8988T (cell line): ENCODE measurements at places on chromosomes 2 and 18.
A peak's percentile ranks its signal among the peaks of the same experiment; 100 is the strongest.

- DNase-seq, result no peak
These were observed 2170.5 kb upstream of the PIK3C3 start for GRCh38 chr18:39784541-39784940.

GRCh38 chr2:119486886-119487285, 37.4 kb downstream of the SCTR start:
- DNase-seq, result no peak

DNA sequence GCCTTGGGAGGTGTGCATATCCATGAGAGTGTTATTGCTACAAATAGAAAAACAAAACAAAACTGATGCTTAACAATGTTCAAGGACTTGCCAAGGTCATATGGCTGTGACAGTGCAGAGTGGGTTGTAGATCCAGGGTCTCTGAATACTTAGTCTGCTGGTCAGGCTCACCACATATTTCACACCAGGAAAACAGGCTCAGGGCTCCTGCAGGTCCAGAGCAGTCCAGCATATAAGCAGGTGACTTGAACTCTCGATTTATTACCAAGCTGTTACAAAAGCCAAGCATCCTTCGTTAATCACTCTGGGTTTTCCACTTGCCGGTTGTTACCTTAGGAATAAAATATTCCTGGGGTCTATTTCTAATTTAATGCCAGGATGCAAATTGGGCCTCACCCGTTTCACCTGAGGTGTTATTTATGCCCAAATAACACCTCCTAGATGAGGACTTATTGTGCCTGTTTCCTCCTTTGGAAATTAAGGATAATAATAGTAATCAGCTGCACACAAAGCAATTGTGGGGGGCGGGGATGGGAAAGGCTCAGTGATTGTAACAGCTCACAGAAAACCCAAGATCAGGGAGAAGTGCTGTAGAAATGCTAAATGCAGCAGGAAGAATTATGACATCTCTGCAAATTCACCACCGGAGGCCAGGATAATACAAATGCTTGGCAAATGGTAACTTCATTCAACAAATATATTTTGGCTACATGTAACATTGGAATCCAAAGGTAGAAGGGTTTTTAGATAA, 72.9 kb downstream of the TMEM182 start:
- no peak for DNase-seq

DNA sequence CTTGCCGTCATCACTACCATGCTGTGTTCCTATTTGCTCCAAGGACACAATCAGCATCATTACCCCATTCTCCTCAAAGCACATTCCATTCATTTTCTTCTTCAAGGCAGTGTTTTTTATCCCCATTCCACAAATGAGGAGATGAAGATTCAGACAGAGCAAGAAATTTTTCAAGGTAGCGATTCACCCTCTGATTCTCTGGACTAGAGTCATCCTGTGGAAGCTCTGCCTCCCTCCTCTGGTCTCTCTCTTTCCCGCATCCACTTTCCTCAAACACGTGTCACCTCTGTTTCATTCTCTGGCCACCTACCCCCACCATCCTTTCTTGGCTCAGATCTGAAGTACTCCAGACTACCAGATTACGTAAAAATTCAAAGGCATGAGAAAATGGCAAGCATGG, 297.9 kb downstream of the SOX11 start:
- no peak for DNase-seq

- no peak for DNase-seq
These were observed 249.9 kb downstream of the PARD3B start for GRCh38 chr2:204795156-204795555.

DNA sequence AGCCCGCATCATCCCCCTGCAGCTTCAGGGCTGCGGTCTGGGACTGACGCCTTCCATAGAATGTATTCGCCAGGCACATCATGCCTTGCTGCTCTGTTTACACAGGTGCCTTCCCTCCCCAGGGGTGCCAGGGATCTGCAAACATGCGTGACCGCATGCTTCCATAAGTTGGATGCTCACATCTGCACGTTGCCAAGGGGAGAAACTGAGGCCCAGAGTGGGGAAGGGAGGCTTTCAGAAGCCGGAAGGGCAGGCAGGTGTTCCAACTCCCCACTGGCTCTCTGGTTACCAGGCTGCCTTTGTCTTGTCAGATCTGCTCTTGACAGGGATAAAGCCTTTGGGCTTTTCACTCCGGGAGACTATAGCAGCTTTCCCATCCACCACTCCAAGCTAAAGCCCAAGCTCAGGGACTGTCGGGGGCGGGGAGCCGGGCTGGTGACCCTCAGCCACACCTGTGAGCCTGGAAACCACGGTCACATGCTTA, 125.8 kb upstream of the TNP1 start:
- no peak for DNase-seq

DNA sequence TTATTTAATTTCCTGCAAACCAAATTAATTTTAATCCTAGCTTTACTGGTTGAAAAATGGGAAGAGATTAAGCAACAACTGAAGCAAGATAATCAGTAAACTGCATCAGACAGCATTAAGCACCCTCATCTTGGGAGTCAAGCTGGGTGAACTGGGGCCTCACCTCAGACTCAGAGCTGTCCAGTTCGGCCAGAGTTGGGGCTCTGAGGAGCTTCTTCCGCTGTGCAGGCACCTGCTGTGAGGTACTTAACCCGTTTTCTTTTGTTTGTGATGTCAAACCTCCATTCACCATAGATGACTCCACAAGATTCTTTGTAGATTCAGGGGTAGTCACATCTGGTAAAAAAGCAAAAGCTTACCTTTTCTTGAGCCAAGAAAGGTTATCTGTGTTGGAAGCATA, 71.8 kb downstream of the PRELID3A start:
- no peak for DNase-seq

DNA sequence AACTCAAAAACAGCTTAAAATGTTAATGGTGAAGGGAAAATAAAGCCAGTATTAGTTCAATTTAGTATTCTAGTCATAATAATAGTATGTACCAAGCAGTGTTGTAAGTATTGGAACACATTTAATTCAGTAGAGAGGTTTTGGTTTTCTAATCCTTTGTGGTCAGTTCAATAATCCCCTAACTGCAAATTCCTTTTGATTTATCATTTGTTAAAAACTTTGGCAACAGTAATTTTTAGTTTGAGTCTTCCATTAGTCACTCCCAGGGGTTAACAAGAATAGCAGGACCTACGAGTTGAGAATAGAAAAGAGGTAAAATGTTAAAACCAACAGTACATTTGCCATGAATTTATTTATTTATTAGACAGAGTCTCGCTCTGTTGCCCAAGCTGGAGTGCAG, 10.7 kb downstream of the MRPL44 start:
- DNase-seq, result no peak

DNA sequence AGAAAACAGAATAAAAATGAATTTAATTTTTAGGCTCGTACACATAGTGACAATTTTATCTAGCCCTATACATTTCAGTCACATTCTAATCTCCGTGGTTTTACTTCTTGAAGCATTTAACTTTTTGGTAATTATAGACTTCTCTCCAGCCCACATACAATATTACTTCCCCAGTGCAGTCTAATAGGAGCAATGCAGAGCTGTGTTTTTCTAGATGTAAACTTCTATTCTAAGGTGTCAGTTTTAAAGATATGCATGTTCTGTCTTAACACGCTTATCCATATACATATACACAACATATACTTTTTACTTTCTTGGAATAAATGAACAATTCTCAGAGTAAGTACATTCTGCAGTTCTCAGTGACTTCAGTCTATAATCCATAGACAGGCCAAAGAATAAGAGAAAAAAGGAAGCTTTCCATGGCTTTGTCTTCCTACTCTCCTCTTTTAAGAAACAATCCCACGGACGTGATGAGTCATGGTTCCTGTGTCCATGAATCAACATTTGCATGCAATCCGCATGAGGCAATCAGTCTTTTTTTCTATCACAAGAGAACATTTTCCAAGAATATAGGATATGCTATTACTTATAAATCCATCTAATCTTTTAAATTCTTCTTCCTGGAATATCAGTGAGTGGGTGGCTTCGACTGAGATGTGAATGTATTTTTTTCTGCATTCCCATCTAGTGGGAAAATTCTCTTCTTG, 42.8 kb downstream of the CCDC102B start:
- no peak for DNase-seq

GRCh38 chr2:227455200-227455599, 16.8 kb upstream of the AGFG1 start:
- DNase-seq, result no peak

GRCh38 chr2:201343559-201343958, 13.6 kb downstream of the FLACC1 start:
- no peak for DNase-seq

DNA sequence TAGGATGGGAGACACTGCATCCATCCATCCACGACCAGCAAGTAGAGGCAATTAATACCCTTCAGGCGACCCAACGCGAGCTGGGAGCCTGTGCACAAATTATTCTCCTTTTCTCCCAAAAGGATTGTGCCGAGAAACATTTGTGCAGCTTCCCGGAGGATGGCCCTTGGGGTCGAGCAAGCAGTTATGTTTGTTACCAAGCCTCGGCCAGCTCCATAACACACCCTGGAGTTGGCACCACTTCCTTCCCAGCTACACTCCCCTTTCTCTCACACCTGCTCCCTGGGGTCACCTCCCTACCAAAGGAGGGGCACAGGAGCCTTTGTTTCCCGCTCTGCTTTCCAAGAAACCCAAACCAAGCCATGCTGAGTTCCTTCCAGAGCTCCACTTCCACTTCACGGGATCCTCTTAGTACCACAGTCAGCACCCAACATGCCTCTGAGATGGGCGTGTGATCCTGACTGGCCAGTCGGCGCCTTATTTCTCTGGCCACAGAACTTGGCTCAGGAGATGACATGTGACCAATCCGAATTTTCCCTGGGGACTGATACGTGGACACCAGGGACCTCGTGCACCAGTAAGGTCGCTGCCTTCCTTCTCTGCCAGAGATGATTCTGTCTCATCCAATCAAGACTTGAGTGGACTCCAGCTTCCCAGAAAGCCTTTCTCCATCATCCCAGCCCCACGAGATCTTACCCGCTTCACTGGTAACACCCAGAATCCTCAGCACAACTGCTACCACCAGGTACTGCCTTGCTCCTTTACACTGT, 28.5 kb downstream of the GPR55 start:
- no peak for DNase-seq

GRCh38 chr2:195642679-195643068, 14.4 kb upstream of the SLC39A10 start:
- DNase-seq, result no peak

- DNase-seq, result no peak
These were observed 734 bp downstream of the SLC25A12 start for GRCh38 chr2:171893196-171893823.

DNA sequence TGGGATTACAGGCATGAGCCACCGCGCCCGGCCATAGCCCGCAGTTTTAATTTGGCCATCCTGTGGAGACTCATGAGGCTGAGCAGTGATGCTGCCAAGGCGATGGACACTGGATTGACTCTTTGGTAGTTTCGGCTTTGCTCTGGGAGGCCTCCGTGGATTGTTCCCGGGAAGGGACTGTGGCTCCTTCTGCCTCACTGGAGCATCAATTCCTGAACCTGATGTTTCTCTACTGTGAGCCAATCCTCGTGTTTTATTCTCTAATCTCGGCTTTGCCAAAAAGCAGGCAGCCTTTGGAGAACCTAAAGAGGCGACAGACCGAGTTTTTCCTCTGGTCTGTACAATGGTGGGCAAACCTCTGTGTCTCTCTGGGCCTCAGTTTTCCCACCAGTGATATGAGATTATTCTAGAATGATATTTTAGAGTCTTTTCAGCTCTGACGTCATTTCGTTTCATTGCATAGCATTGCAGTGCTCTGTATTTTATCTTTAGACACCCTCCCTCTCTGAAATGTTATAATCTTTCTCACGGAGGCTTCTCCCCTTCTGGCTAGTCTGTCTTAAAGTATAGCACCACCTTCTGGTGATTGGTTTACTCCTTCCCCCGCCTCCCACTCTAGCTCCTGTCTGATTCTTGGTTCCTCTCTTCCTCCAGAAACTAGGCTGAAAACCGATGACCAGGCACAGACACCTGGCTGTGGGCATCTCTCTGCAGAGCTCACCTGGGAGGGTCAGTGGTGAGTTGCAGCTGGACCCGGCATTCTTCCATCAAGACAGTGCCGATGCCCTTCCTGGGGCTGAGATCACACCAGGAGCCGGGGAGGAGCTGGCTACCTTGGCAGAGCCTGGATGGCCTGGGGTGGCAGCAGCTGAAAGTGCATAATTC, 341.3 kb downstream of the MYCN start:
- DNase-seq, result peak; percentile 34

DNA sequence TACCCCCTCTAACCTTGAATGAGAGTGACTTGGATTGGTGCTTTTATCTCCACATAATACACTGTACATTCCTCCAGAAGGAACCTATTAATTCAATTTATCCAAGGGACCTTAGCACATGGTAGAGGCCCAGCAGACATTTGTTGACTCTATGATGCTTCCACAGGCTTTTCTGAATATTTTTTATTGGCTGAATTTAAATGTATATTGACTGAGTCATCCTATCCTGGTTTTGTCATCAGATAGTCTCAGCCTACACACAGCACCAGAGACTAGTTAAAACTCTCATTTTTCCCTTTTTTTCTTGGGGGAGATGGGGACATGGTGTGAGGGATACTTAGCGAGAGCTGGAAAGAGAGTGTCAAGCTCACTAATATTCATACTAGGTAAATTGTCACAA, 101.6 kb downstream of the LRRC30 start:
- no peak for DNase-seq

- no peak for DNase-seq
These were observed 17.1 kb upstream of the CAVIN2 start for GRCh38 chr2:191863988-191864387.

GRCh38 chr2:227182765-227183164, 18.3 kb downstream of the COL4A3 start:
- no peak for DNase-seq

- DNase-seq, result no peak
These were observed 15.1 kb upstream of the LDAH start for GRCh38 chr2:20838016-20838415.

DNA sequence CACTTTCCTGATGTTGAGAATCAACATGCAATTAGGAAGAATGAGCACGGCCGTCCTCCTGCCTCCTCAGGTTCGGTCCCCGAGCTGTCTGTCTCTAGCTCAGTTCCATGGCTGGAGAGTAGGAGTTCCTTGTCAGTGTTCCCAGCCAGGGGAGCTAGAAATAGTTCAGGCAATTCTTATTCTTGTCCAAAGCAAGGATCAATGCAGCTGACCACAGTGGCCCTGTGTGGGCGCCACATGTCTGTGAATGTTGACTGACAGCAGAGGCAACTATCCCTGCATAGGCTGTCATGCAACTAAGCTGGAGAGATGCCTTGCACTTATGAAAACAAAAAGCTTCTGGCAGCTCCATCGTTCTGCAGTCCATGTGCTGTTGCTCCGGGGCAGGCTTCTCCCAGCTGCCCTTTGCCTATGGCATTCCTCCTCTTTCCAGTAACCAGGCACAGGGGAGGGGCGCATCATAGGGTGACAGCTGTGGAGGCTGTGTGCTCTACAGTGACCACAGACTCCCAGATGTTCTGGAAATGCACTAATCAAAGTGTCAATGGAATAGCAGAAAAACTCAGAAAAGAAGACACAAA, 58.7 kb downstream of the PDCL3 start:
- DNase-seq, result no peak

DNA sequence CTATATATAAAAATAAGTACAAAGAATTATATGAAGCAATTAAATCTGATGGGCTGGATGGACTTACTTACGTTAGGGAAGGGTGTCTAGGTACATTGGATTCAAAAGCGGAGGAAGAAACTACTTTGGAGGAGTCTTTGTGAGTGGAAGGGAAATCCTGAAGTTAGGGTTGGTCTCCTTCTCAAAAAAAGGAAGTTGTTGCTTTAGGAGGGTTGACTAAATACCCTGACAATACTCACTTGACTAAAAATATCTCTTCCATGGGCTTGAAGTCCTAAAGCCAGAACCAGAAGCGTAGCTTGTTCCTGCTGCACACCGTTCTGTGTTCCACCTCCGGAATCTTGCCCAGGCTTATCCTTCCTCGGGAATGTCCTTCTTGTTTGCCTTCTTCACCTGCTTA, 143.3 kb upstream of the ZEB2 start:
- DNase-seq, result no peak

- no peak for DNase-seq
These were observed 34.6 kb downstream of the SETBP1 start for GRCh38 chr18:44715245-44715644.
